GF-D8 (cell line): ENCODE measurements at places on chromosomes 3 and 15.

GRCh38 chr3:177521305-177521704 is 324.0 kb upstream of the TBL1XR1 start:
- no peak for DNase-seq

DNA sequence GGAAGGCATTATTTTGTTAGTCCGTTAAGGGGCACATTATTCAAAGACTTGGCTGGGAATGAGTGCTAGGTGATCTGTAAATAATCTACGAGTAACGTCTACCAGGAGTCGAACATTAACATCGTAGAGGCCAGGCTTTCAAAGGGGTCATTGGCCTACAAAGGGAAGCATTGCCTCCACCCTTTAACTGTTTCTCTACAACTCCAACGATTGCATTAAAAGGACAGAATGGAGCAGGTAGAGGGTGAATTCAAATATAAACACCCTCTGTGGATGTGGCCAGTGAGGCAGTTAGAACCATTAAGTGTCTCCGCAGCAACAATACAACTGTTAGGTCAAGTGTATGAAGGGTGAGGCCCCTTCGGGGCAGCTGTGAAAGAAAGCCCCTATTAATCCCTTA is 126.0 kb upstream of the LMOD3 start:
- no peak for DNase-seq

DNA sequence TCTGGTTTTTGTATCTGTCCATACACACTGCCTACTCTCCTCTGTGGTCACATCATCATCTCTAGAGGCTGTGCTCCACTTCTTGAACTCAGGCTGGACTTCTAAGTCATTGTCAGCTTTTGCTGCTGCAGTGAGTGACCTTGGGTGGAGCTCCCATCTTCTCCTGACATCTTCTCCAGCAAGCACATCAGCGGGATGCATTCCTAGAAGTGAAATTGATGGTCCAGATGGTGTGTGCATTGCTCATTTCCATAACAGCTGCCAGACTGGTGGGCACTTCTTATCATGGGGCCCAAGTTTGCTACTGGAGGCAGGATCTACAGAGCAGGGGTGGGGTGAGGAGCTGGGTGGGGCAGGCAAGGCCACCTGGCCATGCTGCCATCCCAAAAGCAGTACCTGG is 109.9 kb downstream of the DNAJB8 start:
- DNase-seq: no peak

GRCh38 chr3:14762701-14763100 is 56.1 kb upstream of the FGD5 start:
- DNase-seq: no peak

DNA sequence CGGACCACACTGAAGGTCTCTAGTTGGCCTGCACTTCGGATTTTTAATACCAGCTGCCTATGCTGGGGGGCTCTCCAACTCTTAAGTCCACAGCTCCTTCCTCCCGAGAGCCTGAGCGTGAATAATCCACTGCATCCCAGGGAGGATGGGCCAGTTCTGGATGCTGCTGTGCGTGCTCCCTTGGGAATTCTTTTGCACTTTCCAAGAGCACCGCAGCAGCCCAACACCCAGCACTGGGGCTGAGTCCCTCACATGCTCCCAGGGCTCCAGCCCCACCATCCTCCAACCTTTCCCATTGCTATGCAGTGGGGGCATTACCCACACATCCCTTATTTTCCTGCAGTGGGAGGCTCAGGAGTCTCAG is 136.4 kb upstream of the IQSEC1 start:
- no peak for DNase-seq

GRCh38 chr3:188316021-188316722 is 162.2 kb downstream of the LPP start:
- no peak for DNase-seq

- no peak for DNase-seq
Observed at GRCh38 chr3:99248913-99249312, 347.4 kb upstream of the DCBLD2 start.

DNA sequence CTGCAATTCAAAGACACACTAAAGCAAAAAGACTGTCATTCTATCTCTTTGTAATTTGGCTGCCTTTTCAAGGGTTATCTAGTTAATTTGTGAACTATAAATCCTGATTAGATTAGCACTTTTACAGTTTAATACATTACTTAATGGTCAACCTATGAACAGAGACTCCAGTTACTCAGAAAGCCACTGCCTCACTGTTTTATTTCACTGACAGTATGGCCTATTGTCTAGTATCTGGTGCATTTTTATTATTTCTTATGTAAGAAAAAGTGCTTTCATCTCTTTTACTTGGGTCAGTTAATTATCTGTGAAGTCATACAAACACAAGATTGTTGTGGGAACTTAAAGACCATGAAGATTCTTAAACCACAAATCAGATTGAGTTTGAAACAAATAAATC is 133.8 kb downstream of the ZBBX start:
- DNase-seq: no peak
